ENCODE measurements at places on chromosomes 1 and 21.

DNA sequence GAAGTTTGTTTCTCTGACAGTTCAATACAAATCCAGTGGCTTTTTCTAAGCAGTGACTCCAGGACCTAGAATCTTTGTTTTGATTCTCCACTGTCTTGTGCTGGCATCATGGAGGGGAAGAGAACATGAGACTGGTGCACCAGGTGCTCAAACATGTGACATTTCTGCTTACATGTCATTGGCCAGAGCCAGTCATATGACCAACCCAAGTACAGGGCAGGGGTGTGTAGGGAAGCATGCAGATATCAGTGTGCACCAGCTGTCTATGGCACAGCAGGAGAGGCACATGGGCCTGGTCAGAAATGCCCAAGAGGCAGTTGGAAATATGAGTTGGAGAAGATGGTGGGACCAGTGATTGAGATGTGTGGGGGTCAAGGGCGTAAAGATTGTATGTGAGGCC lies 297.0 kb downstream of the HHAT start:
- DNase-seq, result no peak

DNA sequence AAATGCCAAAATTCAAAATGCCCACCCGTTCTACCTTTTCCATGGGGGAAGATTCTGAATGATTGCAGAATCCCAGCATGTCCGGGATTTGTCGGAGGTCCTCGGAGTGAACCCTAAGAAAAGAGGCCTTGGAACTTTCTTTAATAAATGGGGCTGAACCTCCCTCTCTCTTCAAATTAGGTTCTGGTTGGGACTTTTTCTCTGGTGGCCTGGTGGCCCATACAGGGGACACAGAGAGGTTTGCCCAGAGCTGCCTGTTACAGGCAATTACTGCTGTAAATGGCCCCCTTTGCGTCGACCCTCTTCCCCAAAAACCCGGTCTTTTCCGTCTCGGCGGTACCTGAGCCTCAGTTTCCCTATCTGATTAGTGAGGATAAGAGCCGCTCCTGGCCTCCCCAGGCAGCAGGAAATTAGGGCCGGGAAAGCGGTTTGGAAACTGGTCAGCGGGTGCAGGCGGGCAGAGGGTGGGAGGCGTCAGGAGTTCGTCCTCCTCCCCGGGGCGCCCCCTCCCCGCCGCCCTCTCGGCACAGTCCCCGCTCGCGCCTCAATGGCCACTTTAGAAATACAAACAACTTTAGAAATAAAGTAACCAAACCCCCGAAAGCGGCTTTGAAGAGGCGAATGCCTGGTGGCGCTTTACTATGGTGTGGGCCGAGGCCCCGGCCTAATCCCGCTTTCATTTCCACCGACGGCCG lies 15.6 kb downstream of the PAX7 start:
- no peak for DNase-seq

- DNase-seq, result no peak
These were observed at the start of gene G0S2 for GRCh38 chr1:209674957-209675564. TSS of gene G0S2 (plus strand) at chr1:209675412. CDS start at chr1:209675685, 273 bp downstream.

DNA sequence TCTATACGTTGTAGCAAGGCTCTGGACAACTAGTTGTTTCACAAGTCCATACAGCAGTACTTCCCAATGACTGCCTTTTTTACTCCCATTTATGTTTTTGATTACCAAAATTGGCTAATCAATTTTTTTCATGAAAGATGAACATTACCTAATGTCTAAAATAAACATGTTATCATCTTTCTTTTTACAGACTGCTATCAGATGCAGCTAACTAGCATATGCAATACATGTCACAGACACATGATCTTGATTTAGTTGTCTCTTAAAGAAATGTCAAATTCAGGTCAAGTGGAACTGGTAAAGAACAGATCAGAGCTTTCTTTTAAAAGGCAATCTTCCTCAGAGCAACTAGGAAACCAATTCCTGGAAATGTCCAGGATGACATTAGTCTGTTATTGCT lies 630 bp upstream of the DBT start:
- no peak for DNase-seq

GRCh38 chr1:57826535-57826934 lies 402.7 kb upstream of the DAB1 start:
- DNase-seq, result no peak

- no peak for DNase-seq
These were observed 109.3 kb downstream of the GDAP2 start for GRCh38 chr1:117820096-117820495.

GRCh38 chr1:23959461-23960290 lies at the start of gene PNRC2:
TSS of gene PNRC2 (plus strand) at chr1:23959828. CDS start at chr1:23961458, 1,630 bp downstream.
- DNase-seq, result peak; percentile 95

DNA sequence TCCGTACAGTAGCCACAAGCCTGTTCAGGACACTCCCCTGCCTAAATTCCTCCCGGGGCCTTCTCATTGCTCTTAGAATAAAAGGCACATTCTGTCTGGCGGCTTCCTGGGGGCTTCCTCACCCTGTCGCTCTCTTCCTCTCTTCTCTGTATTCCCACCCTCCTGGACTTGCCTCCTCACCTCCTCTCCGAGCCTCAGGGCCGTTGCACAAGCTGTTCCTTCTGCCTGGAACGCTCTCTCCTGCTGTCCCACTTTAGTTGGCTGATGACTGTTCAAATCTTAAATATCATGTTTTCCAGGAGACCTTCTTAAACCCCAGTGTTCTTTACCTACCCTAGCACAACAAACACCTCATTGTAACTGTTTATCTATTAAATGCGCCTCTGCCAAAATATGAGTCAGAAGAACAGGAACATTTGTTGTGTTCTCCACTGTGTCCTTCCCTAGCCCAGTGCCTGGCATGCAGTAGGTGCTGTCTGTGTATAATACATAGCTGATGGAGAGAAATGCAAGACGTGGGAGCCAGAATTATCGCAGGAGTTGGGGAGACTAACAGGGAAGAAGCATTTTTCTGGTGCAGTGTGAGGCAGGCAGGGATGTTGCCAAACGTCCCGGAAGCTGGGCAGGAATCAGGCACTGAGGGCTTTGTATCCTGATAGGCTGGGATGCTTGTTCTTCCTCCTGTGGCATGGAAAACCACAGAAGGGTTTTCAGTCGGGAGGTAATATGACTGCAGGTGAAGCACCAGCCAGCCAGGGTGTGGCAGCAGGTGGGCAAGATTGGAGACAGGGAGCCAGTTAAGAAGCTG lies 24.1 kb upstream of the THRAP3 start:
- DNase-seq, result no peak

GRCh38 chr1:83818916-83819315 lies 180.0 kb downstream of the TTLL7 start:
- peak; percentile 52 for DNase-seq

- DNase-seq, result no peak
These were observed 23.7 kb downstream of the JAK1 start for GRCh38 chr1:64942675-64943074.

Measured in Kasumi-1 (cell line).